ENCODE measurements at places on chromosomes 16 and 17.

GRCh38 chr16:23823475-23824384 lies 12.1 kb upstream of the PRKCB start:
- DNase-seq = no peak

- no peak for DNase-seq
Measured at GRCh38 chr16:81310045-81310644, 4.6 kb upstream of the GAN start.

GRCh38 chr16:46728806-46729205 lies 19.3 kb downstream of the MYLK3 start:
- no peak for DNase-seq

GRCh38 chr16:23486480-23486879 lies 23.8 kb downstream of the GGA2 start:
- DNase-seq = no peak

- DNase-seq = no peak
Measured at GRCh38 chr16:27406511-27407128, 4.6 kb downstream of the IL21R start.

DNA sequence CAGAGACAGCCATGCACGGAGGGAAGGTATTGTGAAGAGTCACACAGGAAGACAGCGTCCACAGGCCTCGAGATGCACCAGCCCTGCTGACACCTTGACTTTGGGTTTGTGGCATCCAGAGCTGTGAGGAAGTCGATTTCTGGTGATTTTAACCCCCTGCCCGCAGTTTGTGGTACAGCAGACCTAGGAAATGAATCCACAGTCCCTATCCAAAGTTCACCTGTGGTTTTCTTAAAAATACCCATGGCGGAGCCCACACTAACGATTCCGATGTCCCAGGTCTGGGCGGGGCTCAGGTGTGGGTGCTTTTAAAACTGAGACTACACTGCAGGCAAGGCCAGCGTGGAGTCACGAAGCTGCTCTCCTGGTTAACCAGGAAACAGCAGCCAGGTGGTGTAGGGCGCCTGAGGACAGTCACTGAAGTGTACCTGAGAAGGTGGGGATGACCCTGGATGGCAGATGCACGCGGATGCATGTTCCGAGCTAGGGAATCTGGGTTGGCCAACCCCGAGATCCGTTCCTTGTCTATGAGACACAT lies 14.4 kb upstream of the MEAK7 start:
- no peak for DNase-seq

DNA sequence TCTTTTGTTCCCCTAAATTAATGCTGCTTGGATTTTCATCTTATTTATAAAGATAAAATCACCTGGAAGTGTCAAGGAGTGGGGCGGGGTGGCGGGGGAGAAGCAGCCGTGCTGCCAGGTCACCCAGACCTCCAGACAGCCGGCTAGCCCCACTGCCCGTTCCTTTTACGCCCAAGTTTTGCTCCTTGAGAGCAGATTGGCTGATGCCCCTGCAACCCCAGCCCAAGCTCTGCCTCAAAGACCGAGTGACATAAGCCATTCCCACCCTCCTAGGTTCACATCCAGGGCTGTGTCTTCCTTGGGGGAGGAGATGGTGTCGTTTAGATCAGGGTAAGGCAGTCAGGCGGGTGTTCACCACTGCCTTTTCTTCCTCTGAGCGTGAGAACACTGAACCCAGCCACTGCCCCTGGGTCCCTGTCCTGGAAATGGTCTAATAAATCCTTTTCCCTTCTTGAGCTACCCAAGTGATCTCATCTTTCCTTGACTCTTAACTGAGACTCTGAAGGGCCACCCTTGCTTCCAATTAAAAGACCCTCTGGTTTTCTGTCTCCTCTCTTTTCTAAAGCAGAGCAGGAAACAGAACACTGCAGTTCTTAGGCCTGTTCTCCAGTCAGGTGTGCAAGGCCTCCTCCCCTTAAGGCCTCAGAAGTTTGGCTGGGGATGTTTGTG lies 5.7 kb downstream of the PDF start:
- DNase-seq = no peak

- no peak for DNase-seq
Measured at GRCh38 chr17:883586-883962, 96.0 kb downstream of the NXN start.

GRCh38 chr16:2148714-2149629 lies 547 bp downstream of the RAB26 start:
- DNase-seq = no peak
